Mesenchymal stem cell (in vitro differentiated cells and primary cell): ENCODE measurements at places on chromosomes 4 and X.

DNA sequence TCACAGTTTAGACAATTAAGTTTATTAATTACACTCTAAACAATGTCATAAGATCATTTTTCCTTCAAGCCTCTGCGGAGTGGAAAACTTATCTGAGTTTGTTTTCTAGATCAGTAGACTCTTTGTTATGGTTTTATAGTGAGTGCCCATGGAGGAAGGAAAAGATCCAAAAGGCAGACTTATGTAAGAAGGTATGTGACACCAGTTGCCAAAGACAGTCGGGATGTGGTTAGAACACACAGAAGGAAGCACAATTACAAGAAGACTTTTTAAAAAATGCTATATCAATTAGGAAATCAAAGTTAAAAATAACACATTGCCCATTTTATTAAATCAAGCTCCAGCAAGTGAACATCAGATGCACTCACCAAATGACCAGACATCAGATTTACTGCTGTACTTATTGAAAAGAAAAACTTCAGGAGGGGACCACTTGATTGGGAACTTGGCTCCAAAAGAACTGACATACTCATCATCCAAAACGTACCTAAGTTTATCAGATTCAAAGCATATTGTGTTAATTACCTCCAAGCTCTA lies 57.1 kb downstream of the NIPAL1 start:
- no peak for DNase-seq

DNA sequence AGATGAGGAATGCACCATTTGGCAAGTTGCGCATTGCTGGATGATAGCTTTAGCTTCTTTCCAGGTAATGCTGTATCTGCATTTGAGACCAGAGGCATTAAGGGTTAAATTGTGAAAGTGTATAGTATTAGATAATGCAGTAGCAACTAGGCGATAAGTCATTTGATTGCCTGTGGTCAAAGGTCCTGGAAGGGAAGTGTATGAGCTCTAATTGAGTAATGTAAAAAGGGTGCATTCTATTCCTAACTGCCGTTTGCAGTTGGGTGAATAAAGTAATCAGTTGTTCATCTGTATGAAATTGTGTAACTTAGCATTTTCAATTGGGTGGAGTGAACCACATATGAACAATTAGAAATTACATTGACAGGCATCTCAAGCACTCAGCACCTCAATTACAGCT lies 54.5 kb upstream of the WDR1 start:
- DNase-seq = no peak

- DNase-seq = no peak
Measured at GRCh38 chr4:153781717-153782416, 7.0 kb downstream of the SFRP2 start.

DNA sequence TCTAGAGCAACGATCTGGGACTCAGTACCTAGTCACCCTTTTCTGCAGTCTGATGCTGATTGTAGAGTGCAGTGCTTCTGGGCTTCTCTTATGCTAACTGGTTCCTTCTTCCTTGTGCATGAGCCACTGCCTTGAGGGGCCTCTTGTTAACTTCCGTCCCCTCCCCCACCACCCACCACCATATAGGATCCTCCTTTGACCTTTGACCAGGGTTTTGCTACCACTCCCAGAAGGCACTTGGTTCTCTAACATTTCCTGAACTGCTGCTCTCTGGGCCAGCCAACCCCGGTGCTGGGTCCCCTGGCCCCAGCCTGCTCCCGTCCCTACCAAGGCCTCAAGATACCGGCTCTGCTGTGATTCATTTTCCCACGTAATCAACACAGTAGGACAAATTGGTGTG lies 104.6 kb upstream of the KLF3 start:
- DNase-seq = no peak

GRCh38 chrX:31200430-31200829 lies 128.6 kb upstream of the FTHL17 start:
- no peak for DNase-seq

- no peak for DNase-seq
Measured at GRCh38 chrX:96590403-96590802, 94.2 kb upstream of the DIAPH2 start.
